ENCODE measurements at places on chromosomes 13 and 19.

DNA sequence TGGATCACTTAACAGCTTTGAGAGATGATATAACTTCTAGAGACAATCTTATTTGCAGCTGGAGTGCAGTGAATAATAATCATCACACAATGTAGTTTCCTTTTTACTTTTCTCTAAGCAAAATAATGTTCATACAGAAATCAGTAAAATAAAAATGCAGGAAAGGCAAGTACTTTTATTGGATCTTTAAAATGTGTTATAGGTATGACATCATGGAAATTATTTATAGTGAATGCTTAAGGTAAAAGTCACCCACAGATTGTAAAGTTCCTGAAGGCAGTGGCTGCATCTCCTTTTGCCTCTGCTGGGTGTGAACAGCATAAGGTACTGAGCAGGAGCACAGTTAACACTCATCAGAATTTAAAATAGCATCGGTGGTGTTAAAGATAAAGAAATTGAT lies 17.3 kb upstream of the IL17D start:
- DNase-seq = no peak

DNA sequence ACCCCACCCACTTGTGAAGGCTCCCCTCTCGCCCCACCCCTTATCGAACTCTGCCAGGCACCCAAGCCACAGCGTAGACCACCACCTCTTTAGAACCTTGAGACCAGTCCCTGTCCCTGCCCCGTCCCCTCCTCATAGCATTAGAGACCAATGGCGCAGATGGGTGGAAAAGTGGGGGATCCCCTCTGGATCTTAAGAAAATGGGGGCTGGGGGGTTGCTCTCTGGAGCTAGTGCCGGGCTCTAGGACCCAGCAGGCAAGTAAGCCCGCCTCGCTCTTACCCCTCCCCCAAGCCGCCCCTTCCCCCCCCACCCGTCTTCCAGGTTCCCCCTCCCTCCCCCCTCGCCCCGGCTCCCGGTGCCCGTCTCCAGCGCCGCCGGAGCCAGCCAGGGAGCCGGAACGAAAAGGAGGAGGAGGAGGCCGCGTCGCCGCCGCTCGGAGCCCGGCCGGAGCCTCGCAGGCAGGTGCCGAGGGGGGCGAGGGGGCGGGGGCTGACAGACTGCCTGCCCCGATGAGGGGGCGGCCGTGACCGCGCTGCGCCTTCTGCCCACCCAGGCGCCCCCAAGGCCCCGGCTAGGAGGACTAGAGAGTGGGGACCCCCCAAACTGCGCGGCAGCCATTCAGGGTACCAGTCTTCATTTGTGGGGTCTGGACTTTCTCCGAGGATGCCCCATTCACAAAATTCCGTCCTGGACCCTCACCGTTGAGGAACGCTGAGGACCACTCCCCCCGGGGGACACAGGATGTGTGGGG lies at the start of gene SPRED3:
SPRED3 (plus strand) TSS at position 349 of the 752 bp plus-strand sequence. CDS start 1,606 bp downstream, outside the sequence.
- DNase-seq = no peak

DNA sequence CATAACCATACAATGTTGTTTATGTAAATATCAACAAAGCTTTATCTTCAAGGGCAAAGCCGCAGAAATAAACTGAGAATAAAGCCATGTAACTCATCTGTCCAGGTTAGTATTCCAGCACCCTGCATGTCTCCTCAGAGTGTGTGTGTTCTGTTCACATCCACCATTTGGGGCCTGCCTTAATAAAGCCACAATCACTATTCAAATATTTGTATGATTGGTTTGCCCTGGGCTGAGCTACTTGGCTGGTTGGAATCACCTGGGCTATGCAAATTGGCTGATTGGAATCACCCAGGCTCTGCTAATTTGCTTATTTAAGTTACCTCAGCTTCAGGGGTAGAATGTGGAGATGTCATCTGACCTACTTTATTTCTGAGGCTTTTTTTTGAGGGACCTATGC lies 42.4 kb upstream of the ZNF737 start:
- no peak for DNase-seq

DNA sequence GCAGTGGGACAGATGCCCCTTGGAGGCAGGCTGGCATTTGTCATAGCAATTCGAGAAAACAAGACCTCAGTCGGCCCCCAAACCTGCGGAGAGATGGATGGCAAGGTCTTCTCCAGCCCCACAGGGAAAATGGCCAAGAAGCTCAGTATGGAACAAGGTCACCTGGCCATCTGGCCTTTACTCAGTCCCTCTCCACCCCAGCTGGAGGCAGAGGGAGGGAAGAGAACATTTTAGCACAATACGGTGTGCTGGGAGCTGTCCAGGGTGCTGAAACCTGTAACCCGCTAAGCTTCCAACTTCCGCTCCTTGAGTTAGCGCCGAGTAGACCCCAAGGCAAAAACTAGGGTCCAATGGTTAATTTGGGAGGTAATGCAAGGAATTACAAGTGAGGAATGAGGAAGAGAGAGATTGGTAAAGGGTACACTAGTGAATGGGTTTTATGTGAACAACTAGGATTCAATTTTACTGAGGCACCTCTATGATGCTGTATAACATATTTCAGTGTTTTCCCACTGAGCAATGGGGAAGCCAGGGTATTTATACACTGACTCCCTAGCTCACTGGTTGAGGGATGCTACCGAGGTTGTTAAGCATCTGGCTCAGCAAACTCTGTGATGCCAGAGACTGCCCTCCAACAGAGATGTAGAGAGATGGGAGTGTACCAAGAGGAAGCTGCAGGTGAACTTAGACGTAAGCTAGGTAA lies 64.3 kb downstream of the CACNA1A start:
- no peak for DNase-seq

GRCh38 chr13:78228940-78229339 lies 310.3 kb upstream of the EDNRB start:
- DNase-seq = no peak

- no peak for DNase-seq
These were observed 6.0 kb downstream of the KANK2 start for GRCh38 chr19:11191273-11191755.

GRCh38 chr19:54279406-54279962 lies 1.4 kb downstream of the LILRB2 start:
- DNase-seq = no peak

DNA sequence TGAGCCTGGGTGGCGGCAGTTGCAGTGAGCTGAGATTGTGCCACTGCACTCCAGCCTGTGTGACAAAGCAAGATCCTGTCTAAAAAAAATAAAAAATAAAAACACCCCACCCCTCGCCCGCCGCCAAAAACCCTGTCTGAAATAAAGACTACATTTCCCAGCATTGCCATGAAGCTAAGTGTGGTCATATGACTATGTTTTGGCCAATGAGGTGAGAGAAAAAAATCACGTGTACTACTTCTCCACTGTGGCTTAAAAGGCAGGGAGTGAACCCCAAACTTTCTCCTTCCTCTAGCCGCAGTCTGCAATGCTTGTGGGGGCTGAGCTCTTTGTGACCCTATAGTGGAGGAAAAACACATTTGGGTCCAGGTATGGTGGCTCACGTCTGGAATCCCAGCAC lies 54.9 kb downstream of the COLGALT1 start:
- DNase-seq = no peak

- no peak for DNase-seq
These were observed 3.1 kb downstream of the PPP1R14A start for GRCh38 chr19:38252941-38253691.

DNA sequence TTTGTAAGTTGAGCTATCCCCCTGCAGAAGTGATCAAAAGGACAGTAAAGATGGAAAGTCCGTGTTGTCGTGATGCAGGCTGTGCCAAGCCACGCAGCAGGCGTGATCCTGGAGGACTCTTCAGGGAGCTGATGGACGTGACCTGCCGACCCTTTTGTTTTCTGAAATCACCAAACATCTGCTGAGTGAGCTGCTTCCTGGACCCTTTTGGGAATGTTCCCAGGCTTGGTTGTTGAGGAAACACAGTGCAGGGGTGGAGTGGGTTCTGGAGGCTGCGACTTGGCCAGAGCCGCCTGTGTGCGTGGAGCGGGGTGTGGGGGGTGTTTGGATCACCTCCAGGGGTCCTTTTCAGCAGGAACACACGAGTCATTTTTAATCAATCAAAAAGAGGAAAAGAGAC lies 15.4 kb upstream of the CPAMD8 start:
- no peak for DNase-seq

DNA sequence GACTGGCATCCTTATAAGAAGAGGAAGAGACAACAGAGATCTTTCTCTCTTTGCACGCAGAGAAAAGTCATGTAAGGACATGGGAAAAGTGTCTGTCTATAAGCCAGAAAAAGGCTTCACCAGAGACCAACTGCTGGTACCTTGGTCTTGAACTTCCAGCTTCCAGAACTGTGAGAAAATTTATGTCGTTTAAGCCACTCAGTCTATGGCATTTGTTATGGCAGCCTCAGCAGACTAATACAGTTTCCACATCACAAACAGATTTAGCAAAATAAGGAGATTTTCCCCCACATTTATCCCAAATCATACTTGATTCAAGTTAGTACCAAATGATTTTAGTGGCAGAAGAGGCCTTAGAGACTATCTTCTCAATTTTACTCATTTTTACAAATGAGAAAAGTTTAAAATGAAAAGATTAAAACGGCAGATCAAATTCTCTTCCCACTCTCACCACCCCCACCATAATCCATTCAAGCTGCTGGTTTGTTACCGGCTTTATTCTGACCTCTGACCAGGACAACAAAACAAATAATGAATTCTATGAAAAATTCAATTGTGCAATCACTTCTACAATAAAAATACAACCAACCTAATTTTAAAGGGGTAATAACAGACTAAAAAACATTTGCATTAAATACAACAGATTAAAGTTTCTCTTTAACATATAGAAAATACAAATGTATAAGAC lies 316.3 kb downstream of the TBC1D4 start:
- no peak for DNase-seq

GRCh38 chr13:23999424-23999823 lies 102.1 kb upstream of the C1QTNF9B start:
- DNase-seq = no peak

GRCh38 chr13:111342721-111343120 lies 22.3 kb downstream of the TEX29 start:
- no peak for DNase-seq

DNA sequence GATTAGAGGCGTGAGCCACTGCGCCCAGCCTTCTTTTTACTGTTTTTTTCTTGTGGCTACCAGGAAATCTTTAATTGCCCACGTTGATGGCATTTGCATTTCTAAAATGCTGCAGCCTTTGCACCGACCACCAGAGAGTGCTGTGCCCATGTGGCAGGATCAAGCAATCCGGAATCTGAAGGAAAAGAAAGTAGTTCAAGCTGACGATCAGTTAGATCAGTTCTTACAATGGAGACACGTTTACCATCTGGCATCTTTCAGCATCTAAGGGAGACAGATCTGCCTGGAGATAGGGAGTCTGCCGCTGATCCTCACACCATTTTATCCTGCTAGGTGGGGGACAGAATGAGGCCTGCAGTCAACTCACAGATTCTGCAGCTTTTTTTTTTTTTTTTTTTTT lies 19.9 kb downstream of the TINCR start:
- DNase-seq = no peak

DNA sequence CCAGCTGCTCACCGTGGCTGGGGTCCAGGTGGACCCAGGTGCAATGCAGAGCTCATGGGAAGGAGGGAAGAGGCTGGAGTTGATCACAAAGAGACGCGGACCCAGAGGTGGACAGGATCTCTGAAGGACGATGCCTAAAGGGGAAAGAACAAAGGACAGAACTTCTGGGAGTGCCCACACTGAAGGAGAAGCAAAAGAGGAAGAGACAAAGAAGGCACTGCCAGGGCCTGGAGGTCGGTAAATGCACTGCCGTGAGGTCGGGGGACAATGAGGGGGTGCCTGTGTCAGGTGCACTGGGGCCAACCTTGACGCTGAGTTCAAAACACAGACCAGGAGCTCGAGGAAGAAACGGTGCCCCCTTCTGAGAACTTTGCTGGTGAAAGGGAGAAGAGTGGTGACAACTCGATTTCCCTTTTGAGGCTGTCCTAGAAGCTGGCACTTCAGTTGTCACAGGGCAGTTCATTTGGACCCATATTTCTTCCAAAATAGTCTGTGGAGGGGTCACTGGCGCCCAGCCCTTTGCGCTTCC lies 55.6 kb downstream of the GJA3 start:
- DNase-seq = no peak

DNA sequence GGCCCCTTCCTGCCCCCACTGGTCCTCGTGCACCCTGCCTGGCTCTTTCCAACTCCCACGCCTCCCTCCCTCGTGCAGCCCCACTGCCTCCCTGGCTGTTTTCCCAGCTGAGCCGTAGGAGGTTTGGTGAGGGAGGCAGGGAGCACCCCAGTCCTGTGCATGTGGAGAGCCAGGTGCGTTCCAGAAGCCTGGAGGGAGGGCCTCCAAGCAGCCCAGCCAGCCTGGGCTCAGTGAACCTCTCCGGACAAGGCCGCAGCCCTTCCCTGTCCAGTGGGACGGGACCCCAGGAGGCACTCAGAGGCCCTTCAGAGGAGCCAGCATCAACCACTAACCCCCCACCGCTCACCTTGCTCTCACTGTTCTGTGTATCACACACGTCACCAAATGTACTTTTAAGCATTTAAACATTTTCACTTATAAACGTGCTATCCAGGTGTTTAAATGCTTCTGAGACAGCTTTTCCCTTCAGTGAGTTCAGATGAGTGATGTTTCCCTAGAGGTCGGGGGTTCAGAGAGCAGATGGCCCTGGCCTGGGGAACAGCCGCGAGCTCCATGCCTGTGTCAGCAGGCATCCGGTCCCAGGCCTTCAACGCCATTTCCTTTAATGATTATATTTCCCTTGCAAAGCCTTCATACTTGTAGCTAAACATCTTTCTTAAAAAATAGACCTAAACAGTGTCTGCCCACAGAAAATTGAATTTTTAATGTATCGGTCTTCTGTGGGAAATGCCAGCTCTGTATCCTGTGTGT lies 122.6 kb downstream of the ATP11A start:
- no peak for DNase-seq

- no peak for DNase-seq
These were observed 487.1 kb downstream of the SLITRK6 start for GRCh38 chr13:85312071-85312470.

GRCh38 chr19:10747271-10747670 lies 29.4 kb downstream of the DNM2 start:
- DNase-seq = no peak

GRCh38 chr13:43156916-43157315 lies 133.5 kb downstream of the DNAJC15 start:
- no peak for DNase-seq

- DNase-seq = no peak
These were observed 1.7 kb upstream of the SBK3 start for GRCh38 chr19:55546822-55547614.

GRCh38 chr19:378706-379105 lies 30.2 kb downstream of the C2CD4C start:
- DNase-seq = no peak

Measured in stimulated activated CD4-positive, alpha-beta T cell treated with anti-CD3 and anti-CD28 coated beads, Interleukin-1b, Interleukin-23, amount 100 ng/mL, for 1 hour (primary cell).